ENCODE measurements at places on chromosomes 11 and 22.

DNA sequence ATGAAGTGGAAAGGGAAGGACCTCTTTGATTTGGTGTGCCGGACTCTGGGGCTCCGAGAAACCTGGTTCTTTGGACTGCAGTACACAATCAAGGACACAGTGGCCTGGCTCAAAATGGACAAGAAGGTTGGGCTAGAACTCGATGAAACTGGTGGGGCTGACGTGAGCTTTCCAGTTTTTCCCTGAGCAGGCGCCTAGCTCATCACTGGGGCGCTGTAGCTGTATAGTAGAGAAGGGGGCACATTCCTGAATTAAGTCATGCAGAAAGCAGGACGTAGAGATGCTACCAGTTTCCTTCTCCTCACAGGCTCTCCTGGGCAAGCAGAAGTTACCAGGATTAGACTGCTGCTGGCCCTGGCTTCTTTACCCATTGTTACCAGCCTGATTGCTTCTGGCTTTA, 33.3 kb downstream of the NF2 start:
- DNase-seq = no peak

DNA sequence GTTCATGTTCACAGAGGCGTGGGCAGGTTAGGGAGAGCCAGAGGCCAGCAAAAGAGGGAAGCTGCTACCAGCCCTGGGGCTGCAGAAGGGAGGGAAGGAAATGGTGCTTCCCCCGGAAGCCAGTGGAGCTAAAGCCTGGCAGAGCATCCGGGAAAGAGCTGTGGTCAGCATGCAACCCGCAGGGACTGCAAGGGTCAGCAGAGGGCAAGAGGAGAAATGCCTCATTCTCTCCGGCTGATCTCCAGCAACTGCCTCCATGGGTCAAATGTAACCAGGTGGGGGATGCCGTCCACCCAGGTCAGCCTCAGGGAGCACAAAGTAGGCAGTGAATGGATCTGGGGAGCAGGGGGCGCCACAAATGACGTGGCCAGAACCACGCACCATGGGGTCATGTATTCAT, 36.9 kb upstream of the PRR5 start:
- no peak for DNase-seq

- no peak for DNase-seq
These were observed 13.0 kb upstream of the CKAP5 start for GRCh38 chr11:46858920-46859546.

DNA sequence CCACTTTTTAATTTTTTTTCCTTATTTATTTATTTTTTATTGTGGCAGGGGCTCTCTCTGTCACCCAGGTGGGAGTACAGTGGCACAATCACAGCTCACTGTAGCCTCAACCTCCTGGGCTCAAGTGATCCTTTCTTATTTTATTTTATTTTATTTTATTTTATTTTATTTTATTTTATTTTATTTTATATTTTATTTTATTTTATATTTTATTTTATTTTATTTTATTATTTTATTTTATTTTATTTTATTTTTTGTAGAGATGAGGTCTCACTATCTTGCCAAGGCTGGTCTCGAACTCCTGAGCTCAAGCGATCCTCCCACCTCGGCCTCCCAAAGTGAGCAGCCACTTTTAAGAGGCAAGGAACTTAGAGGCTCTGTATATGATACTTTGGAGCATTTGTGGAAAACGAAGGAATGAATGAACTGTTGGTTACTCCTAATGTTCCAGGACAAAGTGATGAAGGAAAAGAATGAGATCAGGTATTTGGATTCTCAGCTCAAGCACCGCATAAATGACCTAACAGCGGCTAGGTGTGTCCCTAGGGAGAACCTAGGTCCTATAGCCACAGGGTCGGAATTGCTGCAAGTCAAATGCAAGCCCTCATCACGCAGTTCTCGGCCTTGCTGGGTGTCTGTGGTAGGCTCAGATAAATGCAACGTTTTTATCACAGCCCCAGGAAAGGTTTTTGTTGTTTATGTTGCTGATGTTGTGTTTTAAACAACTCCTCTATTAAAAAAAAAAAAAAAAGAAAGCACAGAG, 36.5 kb downstream of the ASCL2 start:
- DNase-seq = no peak

DNA sequence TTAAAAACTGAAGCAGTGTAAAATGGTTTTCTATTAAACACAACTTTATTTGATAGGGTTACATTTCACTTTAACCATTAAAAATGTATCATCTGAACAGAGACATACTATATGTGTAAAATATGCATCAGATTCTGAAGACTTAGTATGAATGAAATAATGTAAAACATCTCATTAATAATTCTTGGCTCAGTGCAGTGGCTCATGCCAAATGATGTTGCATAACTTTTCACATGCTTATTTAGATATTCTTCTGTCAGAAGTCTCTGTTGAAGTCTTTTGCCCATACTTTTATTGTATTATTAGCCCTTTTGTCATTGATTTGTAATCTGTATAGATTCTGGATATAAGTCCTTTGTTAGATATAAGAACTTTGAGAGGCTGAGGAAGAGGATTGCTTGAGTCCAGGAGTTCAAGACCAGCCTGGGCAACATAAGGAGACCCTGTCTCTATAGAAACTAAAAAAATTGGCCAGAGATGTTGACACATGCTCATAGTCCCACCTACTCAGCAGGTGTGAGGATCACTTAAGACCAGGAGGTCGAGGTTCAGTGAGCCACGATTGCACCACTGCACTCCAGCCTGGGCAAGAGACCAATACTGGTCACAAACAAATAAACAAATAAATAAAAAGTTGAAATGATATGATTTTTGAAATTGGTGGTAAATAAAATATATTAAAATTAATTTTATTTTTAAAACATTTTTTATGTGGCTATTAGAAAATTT, 73.8 kb upstream of the PARVA start:
- no peak for DNase-seq
